Stimulated activated CD4-positive, alpha-beta T cell treated with anti-CD3 and anti-CD28 coated beads, Interleukin-1b, Interleukin-23, amount 100 ng/mL, for 1 hour (primary cell): ENCODE measurements at places on chromosomes 7 and 10.

DNA sequence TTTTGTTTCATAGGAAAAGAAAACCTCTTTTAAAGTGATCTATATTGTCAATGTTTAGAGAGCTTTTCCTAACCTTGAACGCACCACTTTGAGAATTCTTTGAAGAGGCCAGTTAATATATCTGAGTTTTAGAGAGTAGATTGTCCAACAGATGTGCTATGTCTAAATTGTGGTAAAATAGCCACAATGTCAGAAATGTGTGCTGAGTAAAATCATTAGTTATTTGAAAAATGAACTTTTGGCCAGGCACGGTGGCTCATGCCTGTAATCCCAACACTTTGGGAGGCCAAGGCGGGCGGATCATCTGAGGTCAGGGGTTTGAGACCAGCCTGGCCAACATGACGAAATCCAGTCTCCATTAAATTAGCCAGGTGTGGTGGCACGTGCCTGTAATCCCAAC lies 61.6 kb upstream of the KIAA1217 start:
- no peak for DNase-seq

GRCh38 chr10:77718957-77719356 lies 81.3 kb upstream of the KCNMA1 start:
- DNase-seq, result no peak

DNA sequence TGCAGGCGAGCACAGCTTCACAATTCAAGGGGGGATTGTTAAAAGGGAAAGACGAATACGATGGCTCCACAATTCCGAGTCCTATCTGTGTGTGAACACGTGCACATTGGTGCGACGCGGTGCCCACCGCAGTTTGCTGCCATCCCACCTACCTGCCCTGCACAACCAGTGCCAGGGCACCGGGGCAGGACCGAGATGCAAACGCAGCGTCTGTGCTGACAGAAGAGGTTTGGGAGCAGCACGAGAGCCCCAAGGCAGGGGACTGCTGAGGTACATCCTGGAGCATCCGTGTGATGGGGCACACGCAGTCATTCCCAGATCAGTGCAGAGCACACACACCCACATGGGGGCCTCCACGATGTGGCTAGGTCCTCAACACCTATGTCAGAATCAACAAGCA lies 221.3 kb downstream of the DNAJB6 start:
- DNase-seq, result no peak

- no peak for DNase-seq
These were observed 2.6 kb downstream of the STOX1 start for GRCh38 chr10:68829952-68830351.

- no peak for DNase-seq
These were observed 19.3 kb upstream of the SPAM1 start for GRCh38 chr7:123905714-123906113.

GRCh38 chr7:49805371-49806007 lies 32.1 kb downstream of the VWC2 start:
- no peak for DNase-seq

DNA sequence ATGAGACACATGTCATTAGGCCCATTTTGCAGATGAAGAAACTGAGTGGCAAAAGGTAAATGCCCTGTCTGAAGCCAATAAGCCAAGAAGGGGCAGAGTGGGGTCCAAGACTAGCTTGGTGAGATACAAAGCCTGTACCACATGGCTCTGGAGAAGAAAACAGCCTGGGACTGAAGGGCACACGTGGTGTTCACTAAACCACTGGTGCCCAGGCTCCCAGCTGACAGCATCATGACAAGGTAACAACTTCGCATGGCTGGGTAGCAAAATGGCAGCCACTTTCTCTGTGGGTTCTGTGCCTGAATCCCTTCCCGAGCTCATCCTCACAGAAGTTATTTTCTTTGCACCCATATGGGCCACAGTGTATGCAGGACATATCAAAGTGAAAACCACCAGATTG lies 229.6 kb downstream of the RAB11FIP2 start:
- DNase-seq, result no peak

- DNase-seq, result no peak
These were observed 16.4 kb upstream of the SNX10 start for GRCh38 chr7:26275213-26275612.

- no peak for DNase-seq
These were observed 1.3 kb downstream of the GJD4 start for GRCh38 chr10:35606430-35606829.

- DNase-seq, result no peak
These were observed 234.1 kb upstream of the KIAA1217 start for GRCh38 chr10:23974746-23975272.

DNA sequence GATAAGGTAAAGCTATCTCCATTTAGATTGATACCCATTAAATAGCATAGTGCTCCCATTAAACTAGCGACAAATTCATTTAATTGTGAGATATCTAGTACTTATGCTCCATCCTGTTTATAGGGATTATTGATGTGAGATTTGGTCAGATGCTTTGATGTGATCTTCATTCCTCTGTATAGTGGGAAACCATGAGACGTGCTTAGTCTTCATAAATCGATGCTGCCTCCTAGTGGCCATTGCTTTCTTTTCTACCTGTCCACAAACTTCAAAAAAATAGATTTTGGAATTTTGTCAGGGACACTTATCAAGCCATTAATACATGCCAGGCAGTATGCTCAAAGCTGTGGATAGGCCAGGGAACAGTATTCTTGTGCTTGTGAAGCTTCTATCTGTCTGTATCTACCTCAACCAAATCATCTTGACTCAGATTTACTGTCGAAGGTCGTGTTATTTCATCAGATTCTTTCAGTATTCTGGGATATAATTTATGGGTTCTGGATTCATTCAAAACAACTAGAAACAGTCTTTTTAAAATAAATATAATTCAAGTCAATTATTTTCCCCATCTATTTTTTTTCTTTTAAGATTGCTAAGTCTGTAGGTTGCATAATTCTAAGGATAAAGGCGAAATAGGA lies 12.0 kb downstream of the LSM8 start:
- no peak for DNase-seq

- DNase-seq, result no peak
These were observed 32.3 kb downstream of the SLC39A12 start for GRCh38 chr10:17984056-17984455.

DNA sequence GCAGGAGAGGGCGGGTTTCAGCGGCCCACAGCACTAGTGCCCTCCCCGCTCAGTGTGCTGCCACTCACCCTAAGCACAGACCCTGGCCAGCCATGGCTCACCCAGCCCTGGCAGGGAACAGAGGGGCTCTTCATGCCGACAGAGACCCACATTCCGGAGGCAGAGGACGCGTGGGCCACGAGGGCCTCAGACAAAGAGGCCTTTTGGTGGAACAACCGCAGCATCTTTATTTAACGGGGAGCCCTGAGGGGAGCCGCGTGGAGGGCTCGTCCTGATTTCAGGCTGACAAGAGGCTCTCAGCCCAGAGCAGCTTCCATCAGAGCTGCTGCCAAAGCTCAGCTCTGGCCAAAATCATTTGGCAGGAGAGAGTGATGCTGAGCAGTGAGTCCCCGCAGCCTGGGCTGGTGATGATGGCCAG lies 127.8 kb downstream of the SH3PXD2A start:
- DNase-seq, result no peak

- DNase-seq, result no peak
These were observed 32.3 kb downstream of the CHAT start for GRCh38 chr10:49645871-49646870.

DNA sequence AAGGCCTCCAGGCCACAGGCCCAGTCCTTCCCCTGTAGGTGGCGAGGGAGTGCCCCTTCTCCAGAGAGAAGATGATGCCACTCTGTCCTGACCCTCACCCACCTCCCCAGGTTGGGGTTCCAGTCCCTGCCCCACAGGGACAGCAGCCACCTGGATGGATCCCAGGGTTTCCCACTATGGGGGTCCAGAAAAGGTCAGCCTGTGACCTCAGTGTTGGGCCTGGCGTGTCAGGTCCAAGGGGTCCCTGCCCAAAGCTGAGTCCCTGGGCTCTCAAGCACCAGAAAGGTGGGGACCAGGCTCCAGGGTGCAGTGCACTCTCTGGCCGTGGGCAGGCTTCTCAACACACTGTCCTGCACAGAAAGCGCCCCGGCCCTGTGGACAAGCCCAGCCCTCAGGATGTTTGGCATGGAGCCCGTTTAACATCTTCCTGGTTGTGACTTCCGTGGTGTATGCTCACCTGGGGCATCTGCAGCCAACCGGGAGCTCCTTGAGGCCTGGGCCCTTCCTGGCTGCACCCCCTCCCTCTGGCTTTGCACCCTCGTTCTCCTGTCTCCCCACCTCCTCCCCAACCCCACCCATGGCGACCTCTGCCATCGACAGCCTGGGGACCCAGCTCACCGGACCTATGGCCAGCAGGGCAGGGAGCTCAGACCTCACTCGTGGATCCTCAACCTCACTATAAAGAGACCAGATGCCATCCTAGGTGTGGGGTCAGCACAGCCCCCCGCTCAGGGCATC lies 58.3 kb upstream of the PPP2R2D start:
- no peak for DNase-seq

GRCh38 chr7:39582536-39582935 lies 16.3 kb downstream of the YAE1 start:
- no peak for DNase-seq

GRCh38 chr10:133306941-133307379 lies 1.7 kb downstream of the TUBGCP2 start:
- DNase-seq, result no peak

DNA sequence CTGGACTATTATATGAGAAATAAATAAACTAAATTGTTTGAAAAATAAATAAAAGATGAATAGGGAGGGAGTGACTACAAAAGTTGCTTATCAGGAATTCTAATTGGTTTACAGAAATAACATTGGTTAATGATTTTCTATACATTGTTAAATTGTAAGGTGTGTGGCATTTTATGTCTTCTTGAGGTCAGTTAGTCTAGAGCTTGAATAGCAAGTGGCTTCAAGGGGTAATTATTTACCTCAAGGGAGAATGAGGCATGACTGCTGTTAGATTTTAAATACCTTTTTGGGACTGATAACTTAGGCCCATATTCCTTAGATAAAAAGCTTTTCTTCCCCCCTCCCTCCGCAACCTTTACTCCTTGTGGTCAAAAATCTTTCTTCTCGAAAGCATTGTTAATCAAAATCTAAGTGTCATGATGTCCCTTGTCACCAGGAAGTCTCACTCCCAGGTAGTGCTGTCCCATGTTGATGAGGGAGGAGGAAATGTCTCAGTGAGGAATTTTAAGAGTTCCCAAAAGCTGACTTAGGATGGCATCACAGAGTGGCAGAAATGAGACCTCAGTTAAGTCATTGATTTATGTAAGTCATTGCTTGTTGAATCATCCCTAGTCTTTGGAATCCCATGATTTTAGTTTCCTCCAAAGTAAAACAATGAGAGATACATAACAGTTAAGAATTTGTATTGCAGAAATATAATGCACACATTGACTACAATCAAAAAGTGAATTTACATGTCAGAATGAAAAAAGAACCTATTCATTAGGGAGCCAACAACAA lies 71.5 kb downstream of the MAPK8 start:
- DNase-seq, result no peak

- DNase-seq, result no peak
These were observed 171.6 kb upstream of the MKI67 start for GRCh38 chr10:128297709-128298378.

- no peak for DNase-seq
These were observed 49.0 kb downstream of the ADD3 start for GRCh38 chr10:110056822-110057221.

DNA sequence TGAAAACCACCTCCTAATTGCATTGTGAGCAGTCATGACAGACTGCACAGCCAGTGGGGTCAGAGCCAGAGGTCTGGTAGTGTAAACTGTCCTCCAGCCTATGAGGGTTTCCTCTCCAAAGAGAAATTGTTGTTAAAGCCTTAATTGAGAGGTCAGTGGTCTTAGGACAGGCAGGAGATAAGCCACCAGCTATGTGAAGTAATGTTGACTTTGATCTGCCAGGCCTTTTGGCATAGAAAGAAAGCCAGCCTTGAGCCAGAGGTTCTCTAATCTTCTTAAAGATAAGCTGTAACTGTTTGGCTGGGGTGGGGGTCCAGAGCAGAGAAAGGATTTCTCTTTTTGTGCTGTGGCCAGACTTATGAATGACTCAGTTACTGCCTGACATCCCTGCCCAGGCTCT lies 248.4 kb downstream of the WDR11 start:
- no peak for DNase-seq
